Stimulated activated CD8-positive, alpha-beta memory T cell treated with anti-CD3 and anti-CD28 coated beads, Interleukin-15, amount 100 ng/mL, for 4 hours (primary cell): ENCODE measurements at places on chromosomes 4 and X.

DNA sequence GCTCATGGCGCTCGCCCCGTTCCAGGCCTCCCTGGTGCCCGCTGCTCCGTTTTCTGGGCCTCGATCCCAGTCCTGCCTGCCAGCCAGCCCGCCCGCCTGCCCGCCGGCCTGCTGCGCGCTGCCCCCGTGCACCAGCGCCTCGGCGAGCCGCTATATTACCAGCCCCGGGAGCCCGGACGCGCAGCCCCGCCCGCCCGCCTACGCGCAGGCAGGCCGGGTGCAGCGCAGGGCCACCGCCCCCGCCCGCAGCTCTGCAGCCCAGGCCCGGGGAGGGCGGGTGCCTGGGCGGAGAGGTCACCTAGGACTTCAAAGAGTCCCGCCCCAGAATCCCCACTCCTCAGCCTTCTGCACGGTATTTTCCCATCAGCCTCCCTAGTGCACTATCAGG is at the start of gene MAOB:
TSS of gene MAOB (minus strand) at position 157 of the 388 bp plus-strand sequence. CDS start at position 6, 151 bp downstream.
- DNase-seq: no peak

GRCh38 chr4:181431006-181431405 is 812.2 kb upstream of the TENM3 start:
- no peak for DNase-seq

DNA sequence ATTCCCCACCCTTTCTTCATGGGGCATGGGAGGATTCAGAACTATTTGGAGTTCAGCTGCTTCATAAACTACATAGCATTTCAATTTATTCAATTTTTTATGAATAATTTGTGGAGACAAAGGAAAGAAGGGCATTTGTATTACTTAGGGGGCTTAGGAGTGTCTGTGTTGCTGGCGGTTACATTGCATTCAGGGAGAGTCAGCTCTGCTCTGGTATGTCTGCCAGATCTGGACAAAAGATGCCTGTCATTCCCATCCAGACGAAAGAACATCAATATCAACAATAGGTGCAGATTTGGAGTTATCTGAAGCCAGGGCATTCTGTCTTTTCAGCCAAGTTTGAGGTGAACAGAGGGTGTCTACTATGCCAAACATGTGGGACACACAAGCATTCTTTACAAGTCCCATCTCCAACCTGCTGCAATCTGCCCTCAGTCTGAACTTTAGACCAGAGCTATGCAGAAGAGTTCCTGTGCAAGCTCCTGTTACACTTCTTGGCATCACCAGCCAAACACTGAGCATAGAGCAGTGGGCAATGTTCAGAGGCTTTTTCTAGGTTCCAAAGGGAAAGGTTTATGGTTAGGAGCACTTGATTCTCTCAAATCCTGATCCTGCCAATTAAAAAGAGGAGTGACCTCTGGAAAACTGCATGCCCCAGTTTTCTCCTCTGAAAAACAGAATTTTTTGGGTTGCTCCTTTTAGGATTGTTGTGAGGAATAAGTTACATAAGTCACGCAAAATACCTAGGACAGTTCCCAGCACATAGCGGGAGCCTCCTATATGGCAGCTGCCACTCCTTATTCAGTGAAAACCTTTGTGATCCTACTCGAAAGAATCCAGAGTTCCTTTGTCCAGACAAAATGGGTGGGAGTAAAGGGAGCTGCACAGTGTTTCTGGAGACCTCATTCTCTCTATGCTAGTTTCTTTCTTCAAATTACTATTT is 719.5 kb upstream of the SLIT2 start:
- no peak for DNase-seq

GRCh38 chr4:113871080-113871479 is 108.4 kb downstream of the ARSJ start:
- DNase-seq: no peak

- no peak for DNase-seq
These were observed 117.9 kb downstream of the TBC1D19 start for GRCh38 chr4:26701786-26702227.

DNA sequence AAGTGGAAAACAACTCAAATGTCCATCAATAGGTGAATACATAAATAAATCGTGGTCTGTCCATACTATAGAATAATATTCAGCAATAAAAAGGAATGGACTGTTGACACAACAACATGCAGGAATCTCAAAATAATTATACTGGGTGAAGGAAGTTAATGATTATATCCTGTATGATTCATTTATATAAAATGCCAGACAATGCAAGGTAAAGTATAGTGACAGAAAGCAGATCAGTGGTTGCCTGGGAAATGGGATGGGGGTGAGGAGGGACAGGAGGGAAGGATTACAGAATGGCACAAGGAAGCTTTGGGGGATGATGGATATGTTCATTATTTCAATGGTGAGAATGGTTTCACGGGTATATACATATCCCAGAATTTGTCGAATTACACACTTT is 12.3 kb downstream of the PYURF start:
- DNase-seq: no peak

- no peak for DNase-seq
These were observed 250.6 kb downstream of the SNCA start for GRCh38 chr4:89586318-89586717.

DNA sequence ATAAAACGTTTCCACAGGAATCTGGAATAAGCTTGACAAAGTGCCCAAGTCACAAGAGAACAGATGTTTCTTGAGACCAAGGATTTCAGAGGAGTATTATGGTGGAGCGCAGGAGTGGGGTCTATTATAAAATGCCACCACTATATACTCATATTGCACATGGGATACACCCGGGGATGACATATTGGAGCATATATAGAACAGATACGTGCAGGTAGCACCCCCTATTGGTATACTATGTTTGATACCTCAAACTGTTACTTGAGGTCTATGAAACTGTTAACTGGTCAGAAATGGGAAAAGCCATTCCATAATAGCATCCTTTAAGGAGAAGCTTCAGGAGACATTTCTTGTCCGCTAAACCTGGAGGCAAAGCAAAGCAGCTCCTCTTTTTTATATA is 86.0 kb downstream of the PCYT1B start:
- no peak for DNase-seq

- no peak for DNase-seq
These were observed 19.0 kb downstream of the HADH start for GRCh38 chr4:108008721-108009120.

GRCh38 chr4:140755774-140756318 is 339 bp downstream of the TBC1D9 start:
- no peak for DNase-seq

DNA sequence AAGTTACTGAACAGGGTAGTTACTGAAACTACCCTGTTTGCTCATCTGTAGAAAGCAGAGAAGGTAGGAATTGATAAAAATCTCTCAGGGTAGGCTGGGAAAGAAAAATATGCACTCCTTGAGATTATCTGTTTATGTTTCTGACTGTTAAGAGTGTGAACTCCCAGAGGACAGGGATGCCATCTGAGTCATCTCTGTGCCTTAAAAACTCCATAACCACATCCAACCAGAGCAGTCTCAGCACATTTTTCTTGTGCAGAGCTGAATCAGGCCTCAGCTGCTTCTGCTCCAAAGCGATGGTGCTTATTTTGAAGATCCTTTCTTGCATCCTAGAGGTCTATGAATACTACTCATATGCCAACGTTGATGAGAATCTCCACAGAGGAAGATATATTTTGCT is 9.9 kb downstream of the CENPVL3 start:
- DNase-seq: no peak

- no peak for DNase-seq
These were observed 62.5 kb upstream of the HOPX start for GRCh38 chr4:56743550-56743949.

GRCh38 chrX:97609357-97609756 is 725.6 kb downstream of the RPA4 start:
- DNase-seq: no peak

GRCh38 chr4:88219099-88219498 is 60.7 kb upstream of the ABCG2 start:
- DNase-seq: no peak

DNA sequence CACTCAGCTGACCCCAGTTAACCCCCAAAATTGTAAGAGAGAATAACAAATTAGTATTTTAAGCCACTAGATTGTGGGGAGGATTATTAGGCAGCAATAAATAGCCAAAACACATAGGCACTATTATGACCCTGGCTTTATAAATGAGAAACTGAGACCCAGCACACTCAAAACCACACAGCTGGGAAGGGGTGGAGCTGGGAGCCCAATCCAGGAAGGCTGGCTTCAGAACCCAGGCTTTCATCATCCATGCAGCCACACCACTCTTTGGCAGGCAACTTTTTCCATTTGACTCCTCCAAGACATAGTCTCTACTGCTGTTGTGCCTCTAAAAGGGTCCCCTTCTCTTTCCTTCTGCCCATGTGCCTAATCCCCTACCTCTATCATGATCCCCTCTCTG is 253.8 kb downstream of the DHX15 start:
- DNase-seq: no peak

DNA sequence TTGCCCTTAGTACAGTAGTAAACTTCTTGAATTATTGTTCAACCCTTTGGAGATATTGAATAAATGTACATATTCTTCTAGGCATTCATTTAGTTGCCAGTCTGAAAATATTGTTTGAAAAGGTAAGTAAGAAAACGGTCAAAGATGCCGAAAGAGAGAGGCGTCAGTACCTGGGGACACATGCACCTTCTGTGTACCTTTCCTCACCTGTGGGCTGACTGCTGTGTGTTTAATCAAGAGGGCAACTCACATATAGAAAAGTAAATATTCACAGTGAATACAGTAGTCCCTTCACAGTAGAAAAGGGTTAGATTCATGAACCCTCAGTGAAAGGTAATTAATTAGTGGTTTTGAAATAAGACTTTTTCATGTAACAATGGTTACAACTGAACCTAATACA is 6.9 kb downstream of the ANXA10 start:
- DNase-seq: no peak

DNA sequence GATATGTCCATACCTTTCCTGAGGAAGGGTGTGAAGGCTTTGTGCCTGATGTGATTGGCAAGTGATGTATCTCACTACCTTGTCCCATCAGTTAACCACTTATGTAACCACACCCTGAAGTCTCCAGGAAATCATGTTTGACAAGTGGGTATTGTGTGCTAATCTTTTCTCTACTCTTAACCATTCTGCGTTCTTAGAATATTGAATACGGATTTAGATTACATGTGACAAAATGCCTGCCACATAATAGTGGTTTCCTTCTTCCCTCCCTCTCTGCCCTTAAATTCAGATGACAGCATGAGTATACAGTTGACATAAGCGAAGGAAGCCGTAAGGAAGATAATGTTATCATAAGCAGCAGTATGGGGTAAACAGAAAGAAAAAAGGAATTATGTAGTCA is 108.4 kb downstream of the KLHL8 start:
- DNase-seq: no peak

DNA sequence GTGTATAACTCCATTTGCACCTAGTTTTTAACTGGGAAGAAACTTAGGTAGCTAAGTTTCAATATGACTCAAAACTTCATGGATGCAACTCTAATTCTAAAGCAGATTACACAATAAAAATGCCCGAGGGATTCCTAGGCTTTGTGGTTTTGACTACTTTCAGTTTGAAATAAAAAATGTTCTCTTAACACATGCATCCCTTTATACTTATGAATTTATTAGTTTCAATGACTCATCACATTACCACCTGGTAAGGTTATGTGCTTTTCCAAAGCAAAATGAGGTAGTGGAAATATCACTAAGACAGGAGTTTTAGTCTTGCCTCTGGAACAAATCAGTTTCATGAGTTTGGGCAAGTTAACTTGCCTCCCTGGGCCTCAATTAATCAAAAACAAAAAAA is 125.5 kb downstream of the OPHN1 start:
- no peak for DNase-seq

DNA sequence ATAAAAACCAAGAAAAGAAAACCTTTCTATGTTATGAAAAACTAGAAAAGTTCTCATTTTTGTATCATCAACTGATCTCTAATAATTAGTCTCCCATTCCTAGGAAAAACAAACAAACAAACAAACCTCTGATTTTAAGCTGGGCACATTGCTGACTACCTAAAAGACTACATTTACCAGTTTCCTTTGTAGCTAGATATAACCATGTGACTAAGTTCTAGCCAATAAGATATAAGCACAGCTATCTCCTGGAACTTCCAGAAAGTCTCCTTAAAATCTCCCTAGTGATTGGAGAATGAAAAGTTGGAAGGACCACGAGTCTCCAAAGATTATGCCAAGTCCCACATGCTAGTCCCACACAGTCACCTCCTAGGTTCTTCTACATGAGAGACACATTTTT is 108.9 kb downstream of the NR3C2 start:
- no peak for DNase-seq

- no peak for DNase-seq
These were observed 6.4 kb downstream of the LAMTOR3 start for GRCh38 chr4:99887837-99888236.

DNA sequence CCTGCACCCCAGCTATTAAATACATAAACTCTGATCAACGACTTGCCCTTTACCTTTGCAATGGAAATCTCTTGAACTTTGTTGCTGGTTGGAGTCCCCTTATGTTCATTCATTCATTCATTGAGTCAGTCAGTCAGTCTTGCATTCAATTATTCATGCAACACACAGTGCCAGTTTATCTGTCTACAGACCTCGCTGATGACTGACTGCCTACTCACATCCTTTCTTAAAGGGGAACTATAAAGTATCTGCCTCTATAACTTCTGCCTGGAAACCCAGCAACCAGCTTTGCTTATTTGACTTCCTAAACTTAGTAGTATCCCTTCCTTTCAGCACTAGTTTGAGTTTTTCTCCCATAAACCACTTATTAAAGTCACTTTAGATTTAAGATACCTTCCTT is 620.8 kb upstream of the ADGRL3 start:
- no peak for DNase-seq

DNA sequence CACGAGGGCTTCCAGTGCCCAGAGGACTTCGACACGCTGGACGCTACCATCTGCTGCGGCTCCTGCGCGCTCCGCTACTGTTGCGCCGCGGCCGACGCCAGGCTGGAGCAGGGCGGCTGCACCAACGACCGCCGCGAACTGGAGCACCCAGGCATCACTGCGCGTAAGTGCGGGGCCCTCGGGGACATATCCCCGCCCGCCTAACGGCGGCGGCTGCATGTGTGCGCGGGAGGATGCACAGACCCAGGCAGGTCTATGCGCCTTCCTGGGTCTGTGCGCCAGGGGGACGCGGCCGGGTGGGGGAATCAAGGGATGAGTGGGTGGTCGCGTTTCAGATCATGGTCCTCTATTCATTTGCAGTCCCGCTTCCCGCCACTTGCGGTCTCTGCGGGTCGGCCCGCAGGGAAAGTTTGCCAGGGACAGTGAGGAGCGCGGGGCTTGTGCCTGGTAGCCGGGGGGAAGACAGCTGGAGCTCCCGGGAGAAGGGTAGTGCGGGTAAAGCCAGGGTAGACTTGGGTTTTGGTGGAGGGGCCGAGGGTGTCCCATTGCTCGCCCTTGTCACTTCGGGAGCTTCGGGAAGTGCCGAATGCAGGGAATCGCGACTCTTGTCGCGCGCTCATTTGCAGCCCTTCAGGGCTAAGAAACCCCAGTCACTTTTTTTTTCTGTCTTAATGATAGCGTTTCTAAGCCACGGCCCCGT is 1.0 kb downstream of the SHISA3 start:
- DNase-seq: no peak

- DNase-seq: no peak
These were observed 122.4 kb upstream of the LEF1 start for GRCh38 chr4:108291137-108291536.

DNA sequence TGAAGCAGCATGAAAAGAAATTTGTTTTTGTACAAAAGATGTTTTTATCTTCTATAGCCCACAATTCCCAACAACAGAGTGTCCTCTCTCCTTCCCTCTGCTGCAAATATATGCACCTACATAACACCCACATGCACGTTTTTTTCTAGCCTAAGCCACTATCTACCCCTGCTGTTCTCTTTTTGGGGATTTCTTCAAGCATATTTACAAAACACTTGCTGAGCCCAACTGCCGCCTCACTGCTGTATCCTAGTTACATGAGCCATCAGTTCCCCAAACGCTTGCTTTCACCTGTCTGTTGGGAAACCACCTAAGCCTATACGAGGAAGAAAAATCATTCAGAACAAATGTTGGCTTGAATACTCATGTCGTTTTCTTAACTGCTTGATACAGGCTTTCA is 127.2 kb downstream of the CHRNA9 start:
- DNase-seq: no peak
